ENCODE measurements at places on chromosomes 12 and 14.

- DNase-seq: no peak
These were observed 14.2 kb upstream of the CARMIL3 start for GRCh38 chr14:24037658-24038037.

DNA sequence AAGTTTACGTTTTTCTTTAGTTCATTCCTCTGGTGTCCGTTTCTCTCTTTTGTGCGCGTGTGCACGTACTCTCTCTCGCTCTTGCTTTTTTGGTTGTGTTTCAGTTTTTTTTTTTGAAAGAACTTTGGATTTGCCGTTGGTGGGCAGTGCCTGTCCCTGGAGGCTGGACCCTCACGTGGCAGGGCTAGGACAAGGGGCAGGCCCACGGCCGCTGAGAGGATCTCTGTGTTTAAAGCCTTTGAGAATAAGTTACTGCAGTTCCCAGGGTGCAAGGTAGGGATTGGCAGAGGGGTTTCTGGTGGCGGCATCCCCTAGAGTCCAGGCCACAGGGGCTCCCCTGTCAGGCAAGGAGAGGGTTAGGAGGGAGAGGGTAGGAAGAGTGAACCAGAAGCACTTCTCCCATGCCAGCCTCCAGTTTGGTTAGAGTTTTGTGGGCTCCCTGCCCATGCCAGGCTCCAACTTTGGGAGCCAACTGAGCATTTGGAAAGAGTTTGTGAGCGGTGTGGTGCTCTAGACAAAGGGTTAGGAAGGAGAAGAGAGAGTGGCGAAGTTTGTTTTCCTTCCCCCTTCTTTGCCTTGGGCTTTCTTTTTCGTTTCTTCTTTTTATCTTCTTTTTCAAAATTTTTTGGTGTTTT, 30.5 kb downstream of the ZFHX2 start:
- no peak for DNase-seq

- DNase-seq: no peak
These were observed 50.7 kb downstream of the TMTC1 start for GRCh38 chr12:29733060-29733459.

DNA sequence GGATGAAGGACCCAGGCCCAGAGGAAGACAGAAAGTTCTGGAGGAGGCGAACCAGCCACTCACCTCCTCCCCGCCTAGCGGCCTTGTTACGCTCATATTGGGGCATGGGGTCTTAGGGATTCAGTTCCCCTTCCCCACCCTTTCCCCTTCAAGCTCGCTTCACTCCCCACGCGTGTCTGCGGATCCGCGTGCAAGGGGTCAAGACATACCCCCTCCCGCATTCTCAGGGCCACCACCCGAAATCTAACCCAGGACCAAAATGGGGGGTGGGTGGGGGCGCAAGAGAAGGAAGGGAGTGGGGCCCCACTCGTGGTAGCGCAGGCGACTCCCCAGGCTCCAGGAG, 584 bp upstream of the RFX4 start:
- no peak for DNase-seq

DNA sequence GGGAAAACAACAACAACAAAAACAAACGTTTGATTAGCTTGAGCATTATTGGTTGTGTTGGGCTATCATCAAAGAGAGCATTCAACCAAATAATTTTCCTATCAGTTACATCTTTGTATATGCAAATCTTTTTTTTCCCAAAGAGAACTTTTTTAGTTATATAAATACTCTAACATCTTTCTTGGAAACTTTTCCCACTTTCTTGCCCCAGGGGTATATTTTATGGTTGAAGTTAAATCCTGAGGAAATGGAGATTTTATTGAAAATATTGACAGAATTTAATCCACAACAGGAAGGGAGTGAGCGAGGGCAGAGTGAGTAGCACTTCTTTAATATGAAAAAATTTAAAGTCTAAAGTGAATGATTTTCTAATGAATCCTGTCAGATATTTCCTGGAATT, 120.9 kb upstream of the NPAS3 start:
- no peak for DNase-seq

- peak; percentile 50 for DNase-seq
These were observed 179.0 kb downstream of the SLC15A4 start for GRCh38 chr12:128644664-128645296.

DNA sequence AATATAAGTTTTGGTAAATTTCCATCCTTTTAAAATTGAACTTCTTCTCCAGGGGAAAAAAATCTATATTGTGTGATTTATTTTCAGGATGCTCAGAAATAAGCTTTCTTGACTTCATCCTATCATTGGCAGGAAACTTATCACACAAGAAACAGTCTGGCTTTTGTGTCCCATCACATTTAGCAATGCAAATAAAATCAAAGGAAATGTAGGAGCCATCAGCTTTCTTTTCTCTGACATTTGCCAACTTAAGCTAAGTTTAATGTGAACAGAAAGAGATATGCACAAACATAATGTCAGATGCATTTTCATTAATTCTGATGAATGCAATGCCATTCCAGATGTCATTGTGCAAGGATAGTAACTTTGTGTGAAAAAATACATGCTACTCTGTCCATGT, 56.6 kb downstream of the LIN7A start:
- no peak for DNase-seq

DNA sequence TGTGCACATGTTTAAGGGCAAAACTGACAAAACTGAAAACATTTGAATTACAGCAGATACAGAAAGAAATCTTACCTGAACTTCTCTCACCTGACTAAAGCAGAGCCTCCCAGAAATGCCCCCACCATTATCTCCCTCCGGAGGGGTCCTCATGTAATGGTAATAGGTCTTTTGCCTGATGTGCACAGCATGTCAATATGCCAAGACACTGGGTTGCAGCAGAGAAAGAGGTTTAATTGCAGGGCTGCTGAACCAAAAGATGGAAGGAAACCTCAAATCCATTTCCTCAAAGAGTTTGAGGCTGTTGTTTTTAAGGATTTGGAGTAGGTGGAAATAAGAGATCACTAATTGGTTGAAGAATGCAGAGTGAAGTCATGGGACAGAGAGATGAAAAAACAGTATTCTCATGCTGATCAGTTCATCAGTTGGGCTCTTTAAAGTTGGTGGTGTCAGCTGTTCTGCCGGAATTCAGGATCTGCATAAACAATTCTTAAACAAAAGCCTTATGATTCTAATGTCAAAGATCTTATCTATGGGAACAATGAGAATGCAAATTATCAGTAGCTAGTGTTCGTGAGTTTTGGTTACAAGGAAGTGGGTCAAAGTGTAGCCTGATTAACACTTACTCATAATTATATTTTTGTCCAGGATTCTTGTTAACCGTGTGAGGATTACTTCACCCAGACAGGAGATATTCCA, 18.2 kb downstream of the ANG start:
- DNase-seq: no peak

GRCh38 chr12:2332947-2333346, 280.2 kb downstream of the CACNA1C start:
- no peak for DNase-seq

GRCh38 chr14:81818271-81818670, 284.6 kb upstream of the SEL1L start:
- no peak for DNase-seq

GRCh38 chr14:71855399-71856036, 76.7 kb upstream of the RGS6 start:
- DNase-seq: peak; percentile 46

- DNase-seq: no peak
These were observed 25.5 kb downstream of the SLC25A3 start for GRCh38 chr12:98618952-98619351.

- DNase-seq: no peak
These were observed 59.2 kb upstream of the ZDHHC17 start for GRCh38 chr12:76704693-76705092.

GRCh38 chr12:65275627-65276026, 2.9 kb upstream of the MSRB3 start:
- DNase-seq: no peak

DNA sequence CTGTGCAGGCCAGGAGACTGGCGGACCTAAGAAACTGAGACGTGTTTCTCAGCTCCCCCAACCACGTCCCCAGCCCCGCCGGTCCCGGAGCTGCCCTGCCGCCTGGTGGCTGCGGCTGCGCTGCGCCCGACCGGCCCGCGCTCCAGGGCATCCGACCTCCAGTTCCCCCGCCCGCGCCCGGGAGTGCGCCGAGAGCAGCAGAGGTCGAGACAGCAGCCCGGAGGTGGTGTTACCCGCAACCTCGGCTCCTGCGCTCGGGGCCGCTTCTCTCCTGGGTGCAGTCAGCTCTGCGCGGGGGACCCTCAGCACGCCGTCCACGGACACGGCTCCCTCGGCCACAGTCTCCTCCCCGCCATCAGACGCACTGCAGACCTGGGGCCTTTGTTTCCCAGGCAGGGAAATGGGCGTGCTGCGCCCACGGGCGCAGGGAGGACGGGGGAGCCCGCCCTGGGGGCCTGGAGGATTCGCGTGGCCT, 21.6 kb upstream of the GPR132 start:
- DNase-seq: peak; percentile 91

DNA sequence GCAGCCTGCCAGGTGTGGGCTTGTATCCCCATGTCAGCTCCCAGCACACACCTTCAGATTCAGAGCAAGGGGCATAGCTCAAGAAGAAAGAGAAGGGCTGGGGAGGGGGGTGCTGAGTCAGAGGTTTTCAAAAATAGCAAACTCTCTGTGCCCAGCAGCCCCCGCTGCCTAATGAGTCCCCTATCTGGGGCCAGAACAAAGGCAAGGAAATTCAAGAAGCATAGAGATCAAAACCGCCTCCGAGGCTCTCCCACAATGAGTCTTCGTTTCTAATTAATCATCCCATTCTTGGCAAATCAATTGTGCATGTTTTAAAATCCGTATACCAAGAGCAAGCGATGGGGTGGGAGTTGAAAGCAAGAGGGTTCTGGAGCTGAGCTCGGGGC, 19.5 kb upstream of the CMKLR1 start:
- DNase-seq: no peak

- no peak for DNase-seq
These were observed 85.1 kb downstream of the KDM2B start for GRCh38 chr12:121495746-121496145.

DNA sequence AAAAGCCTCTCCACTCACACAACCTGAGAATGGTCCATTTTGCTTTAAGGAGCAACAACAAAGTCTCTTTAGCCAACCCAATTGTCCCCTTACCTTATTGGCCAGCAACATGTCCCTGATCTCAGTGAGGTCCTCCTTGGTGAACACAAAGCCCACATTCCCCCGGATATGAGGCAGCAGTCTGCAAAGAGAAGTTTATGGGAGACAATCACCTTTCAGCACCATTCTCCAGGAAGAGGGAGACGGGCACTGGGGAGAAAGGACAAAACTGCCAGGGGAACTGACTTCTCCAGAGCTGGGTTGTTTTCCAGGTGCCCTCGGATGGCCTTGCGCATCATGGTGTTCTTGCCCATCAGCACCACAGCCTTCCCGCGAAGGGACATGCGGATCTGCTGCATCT, 1.9 kb downstream of the RPLP0 start:
- DNase-seq: peak; percentile 24

- DNase-seq: no peak
These were observed 614.3 kb upstream of the MIS18BP1 start for GRCh38 chr14:45867046-45867894.

DNA sequence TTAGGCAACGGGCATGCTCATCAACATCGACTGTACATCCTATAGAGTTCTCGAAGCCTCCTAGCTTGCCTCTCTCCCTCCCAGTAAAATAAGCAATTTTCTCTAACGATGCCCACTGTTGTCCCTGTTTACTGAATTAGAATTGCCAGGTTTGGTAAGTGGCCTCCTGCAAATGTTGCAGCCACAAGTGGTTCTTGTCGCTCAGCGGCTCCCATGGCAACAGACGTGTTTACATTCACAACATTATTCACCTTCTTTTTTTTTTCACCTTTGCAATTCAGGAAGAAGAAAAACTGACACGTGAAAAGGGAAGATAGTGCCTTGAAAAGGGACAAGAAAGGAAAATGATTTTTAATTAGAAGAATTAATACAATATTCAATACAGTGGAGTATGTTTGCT, 100.9 kb upstream of the PKP2 start:
- no peak for DNase-seq

DNA sequence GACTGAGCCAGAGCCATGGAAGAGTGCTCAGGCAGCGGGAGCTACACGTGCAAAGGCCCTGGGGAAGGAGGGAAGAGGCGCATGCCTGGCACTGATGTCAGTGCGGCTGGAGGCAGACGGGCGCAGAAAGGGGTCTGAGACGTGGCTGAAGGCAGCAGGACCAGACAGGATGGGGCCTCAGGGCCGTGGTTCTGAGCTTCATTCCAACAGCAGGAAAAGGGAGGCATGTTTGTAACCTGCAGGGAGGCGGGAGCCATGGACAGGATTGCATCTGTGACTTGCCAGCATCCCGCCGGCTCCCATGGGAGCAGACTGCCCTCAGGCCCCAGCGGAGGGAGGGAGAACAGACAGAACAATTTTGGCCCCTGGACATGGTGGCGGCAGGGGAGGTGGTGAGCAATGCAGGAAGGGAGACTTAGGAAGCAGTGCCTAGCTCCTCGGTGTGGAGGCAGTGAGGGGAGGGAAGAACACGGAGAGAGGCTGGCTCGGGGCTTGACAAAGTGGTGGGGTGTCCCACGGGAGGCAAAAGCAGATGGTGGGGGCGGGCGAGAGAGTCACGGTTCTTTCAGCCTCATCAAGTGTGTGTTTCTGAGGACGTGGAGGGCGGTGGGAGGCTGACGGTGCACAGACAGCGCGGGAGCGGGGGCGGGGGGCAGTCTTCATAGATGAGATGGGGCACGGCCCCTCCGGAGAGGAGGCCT, 33.3 kb upstream of the INF2 start:
- DNase-seq: peak; percentile 38

- no peak for DNase-seq
These were observed 133.6 kb downstream of the MED13L start for GRCh38 chr12:116143909-116144308.

DNA sequence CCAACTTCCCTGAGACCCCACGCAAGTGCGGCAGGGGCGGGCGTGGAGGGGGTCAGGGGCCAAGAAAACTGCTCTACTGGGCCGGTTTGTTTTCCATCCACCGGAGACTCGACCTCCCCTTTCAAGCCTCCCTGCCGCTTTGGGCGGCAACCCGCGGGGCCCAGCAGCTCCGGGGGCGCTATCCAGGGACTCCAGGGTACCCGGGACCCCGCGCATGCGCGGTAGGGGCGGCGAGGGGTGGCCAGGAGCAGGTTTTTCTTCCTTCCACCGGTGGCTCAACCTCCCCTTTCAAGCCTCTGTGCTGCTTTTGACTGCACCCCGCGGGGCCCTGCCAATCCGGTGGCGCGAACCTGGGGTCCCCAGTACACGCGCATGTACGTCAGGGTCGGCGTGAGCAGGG, 323.5 kb downstream of the ALG10 start:
- no peak for DNase-seq

DNA sequence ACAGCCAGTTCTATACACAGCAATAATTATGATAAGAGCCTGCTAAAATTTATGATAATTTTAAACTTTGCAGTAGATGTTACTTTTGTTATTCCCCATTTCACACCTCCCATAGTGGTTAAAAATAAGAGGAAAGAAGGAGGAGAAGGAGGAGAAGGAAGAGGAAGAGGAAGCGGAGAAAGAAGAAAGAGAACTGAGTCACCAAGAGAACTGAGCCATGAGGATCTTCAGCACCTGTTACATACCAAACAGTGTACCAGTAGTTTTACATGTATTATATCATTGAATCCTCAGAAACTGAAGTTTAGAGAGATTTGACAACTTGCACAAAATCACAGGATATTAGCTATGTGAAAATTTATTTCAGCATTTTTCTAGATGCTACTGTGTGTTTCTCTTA, 3.9 kb downstream of the CD163 start:
- DNase-seq: no peak

Measured in NAMALWA (cell line).